CD4-positive, alpha-beta T cell (primary cell): ENCODE measurements at places on chromosomes 3 and 15.

GRCh38 chr3:185519021-185519420, 20.2 kb upstream of the TMEM41A start:
- DNase-seq = no peak

GRCh38 chr3:153221748-153222162, 59.7 kb downstream of the RAP2B start:
- DNase-seq = peak; percentile 81

DNA sequence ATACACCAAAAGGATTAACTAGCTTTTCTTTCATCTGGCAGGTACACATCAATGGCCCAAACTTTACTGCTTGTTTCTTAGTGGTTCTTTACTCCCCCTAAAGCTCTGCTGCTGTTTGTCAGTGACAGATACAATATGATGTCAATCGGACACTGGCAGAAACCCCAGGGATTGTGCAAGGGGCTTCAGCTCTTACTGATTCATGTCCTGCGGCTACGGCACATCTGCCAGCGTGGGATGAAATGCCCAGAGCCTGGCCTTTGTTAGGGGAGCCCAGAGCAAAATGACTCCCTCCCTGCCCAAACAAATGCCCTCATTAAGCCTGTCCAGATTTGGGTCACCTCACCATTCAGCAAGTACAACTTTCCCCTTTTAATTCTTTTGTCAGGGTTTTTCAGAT, 28.3 kb downstream of the SRP14 start:
- no peak for DNase-seq

DNA sequence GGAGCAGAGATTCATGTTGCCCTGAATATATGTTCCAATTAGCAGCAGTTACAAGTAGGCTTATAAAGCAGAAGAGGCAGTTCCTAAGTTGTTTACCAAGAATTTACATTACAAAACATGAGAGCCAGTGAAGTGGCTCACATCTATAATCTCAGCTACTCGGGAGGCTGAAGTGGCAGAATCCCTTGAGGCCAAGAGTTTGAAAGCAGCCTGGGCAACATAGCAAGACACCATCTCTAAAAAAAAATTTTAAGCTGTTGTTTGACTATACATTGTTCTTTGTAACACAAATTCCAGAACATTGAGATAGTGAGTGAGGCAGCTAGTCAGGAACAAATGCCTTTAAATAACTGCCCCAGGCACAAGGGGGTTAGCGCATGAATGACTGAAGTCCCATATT, 10.3 kb upstream of the ZMAT3 start:
- DNase-seq = no peak

DNA sequence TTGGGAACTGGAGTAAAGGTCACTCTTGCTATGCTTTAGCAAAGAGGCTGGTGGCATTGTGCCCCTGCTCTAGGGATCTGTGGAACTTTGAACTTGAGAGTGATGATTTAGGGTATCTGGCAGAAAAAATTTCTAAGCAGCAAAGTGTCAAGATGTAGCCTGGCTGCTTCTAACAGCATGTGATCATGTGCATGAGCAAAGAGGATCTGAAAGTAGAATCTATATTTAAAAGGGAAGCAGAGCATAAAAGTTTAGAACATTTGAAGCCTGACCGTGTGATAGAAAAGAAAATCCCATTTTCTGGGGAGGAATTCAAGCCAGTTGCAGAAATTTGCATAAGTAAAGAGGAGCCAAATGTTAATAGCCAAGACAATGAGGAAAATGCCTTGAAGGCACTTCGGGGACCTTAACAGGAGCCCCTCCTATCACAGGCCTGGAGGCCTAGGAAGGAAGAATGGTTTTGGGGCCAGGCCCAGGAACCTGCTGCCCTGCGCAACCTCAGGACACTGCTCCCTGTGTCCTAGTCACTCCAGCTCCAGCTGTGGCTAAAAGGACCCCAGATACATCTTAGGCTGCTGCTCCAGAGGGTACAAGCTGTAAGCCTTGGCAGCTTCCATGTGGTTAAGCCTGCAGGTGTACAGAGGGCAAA, 212.2 kb upstream of the LINGO1 start:
- DNase-seq = no peak

DNA sequence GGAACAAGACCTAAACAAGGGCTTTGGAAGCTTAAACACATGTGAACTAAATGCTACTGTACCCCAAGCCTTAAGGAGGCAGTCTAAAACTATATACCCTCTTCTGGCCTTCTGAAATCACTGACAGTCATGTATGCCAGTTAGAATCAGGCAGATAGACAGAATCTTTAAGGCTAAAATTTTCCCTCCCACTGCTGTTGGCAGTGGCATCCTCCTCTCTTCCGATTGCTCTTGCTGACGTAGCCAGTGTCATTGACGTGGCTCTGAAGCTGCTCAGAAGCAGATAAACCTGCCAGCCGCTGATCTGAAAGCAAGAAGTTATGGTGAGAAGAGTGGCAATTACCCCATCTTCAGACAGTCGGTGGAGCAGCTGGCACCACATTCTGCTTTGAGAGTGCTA, 3.3 kb downstream of the RYR3 start:
- DNase-seq = no peak
